ENCODE measurements at places on chromosomes 1 and 21.

DNA sequence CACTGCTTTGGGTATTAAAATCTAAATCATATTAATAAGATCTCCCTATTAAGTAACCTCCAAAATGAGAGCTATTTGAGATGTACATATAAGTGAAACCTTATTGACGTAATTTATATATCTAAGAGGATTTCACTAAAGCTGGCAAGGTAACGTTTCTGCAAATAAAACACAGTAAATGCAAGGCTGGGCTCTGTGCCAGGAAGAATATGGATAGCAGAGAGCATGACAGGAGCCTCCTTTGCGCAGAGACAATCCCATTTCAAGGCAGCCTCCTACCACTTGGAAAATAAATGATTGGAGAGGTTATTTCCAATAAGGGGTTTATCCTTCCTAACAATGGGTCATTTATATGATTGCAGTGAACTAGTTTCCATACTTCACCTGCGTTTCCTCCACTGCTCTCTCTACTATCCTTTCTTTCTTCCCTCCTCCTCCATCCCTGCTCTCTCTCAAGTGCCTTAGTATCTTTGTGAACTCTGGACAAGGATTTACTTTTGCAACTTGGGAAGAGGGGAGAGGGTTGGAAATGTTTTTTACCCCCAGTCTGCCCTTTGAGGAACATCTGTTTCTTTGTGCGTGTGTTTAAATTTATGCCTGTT is 3.0 kb upstream of the NFIA start:
- no peak for DNase-seq

- no peak for DNase-seq
These were observed 119.1 kb downstream of the ACTL8 start for GRCh38 chr1:17874231-17874630.

GRCh38 chr1:84947536-84948410 is 49.1 kb downstream of the MCOLN2 start:
- no peak for DNase-seq

- no peak for DNase-seq
These were observed 181.5 kb downstream of the DISC1 start for GRCh38 chr1:231808116-231808515.

GRCh38 chr1:42924851-42925760 is 33.6 kb downstream of the SLC2A1 start:
- no peak for DNase-seq

DNA sequence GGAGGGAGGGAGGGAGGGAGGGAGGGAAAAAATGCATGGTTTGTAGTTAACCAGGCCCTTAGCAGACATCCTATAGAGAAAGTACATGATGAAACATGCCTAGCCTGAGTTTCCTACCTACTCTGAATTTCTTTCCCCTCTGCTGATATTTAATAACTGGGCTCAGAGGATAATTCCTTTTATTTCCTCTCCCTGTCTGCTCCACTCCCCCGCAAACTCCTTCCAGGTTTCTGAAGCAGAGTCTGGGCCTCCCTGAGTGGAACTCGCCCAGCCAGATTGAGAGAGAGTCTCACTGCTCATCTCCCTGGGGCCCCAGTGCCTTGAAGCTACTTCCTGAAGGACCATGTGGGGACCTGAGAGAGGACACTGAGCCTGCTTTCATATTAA is 111.9 kb upstream of the SLC44A3 start:
- DNase-seq, result no peak

GRCh38 chr1:100544791-100545190 is 6.9 kb downstream of the GPR88 start:
- no peak for DNase-seq

GRCh38 chr1:24450316-24450715 is 34.7 kb downstream of the NIPAL3 start:
- no peak for DNase-seq

- no peak for DNase-seq
These were observed 28.3 kb upstream of the S100A7 start for GRCh38 chr1:153488731-153489130.

DNA sequence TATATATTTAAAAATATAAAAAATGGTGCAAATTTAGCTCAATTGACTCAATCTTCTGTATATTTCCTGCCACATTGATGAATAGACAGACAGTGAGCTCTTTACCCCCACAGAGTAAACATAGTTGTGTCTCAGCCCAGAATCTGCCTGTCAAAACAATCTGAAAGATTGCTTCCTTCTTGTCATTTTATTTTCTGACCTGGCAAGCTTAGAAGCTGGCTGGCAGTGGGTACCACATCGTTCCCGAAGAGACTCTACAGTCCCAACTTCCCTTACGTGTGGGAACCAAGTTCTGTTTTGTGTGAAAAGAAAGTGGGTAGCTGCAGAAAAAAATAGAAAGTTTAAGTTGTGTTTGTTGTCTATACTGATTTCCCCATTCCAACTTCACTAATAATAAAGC is 629.3 kb upstream of the NEGR1 start:
- DNase-seq, result no peak

DNA sequence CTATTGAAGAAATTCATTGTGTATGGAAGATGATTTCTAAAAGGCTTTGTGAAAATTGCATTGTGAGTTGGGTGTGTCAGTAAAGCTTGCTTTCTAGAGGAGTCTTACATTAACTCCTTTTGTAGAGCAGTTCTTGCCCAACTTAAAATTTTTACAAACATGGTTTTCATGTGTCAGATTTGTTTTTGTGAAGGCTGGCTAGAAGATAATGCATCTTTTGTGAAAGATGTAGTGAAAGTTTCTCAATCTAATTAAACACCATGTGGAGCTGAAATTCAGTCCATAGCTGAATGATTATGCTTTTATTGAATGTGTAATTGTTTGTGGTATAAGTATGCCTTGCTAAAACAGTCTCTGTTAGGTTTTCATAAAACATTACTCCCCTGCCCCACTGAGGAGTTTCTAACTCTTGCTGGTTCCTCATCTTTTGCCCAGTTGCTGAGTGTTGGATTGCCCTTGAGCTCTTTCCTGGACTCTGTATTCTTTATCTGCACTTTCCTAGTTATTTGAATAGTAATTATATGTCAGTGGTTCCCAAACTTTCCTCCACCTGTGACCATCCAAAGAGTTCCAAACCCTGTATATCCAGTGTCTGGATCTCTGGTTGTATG is 38.0 kb downstream of the KCTD3 start:
- no peak for DNase-seq

- DNase-seq, result no peak
These were observed 287.0 kb downstream of the OLFM3 start for GRCh38 chr1:101709721-101710120.

DNA sequence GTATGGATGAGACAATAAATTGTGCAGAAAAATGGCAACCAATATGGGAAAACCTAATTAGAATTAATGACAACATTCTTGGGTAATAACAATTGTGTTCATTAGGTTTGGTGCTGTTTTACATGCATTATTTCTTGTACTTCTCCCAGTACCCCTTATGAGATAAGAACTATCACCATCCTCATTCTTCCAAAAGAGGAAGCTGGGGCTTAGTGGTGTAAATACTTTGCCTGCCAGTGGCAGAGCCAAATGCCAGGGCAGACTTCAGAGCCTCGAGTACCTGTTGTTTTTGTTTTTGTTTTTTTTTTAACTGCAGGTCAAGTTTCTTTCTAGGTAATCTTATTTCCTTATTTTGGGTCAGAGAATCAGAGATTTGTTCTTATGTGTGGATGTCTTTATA is 206.4 kb downstream of the RHOU start:
- no peak for DNase-seq

DNA sequence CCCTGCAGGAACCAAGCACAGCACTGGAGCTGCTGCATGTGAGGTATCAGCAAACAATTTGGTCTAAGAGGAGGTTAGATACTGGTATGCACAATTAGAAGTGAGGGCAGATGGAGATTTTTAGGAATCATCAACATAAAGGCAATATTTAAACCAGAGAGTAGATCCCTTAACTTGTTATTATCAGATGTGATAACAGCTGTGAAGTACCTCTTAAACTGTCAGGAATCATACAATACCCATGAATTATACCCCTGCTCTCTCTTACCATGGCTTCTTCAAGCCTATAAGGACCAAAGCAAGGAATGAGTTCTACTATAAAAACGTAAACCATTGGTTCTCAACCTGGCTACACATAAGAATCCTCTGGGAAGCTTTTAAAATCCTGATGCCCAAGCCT is 3.9 kb downstream of the BCAR3 start:
- no peak for DNase-seq

DNA sequence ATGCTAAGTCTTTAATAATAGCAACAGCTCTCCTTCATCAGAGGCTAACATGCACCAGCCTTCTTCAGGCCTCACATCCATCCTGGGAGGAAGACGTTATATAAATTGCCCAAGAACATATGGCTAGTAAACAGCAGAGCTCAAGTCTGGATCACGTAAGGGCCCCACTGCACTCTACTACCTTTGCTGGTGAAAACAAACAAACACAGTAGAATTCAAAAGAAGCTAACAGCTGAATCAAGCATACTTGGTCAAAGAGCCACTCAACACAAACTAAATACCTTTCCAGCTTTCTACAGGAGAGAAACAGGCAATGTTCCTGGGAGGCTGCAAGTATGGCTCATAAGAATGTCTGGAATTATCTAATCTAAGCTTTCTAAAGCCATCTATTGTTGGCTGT is 66.0 kb downstream of the WLS start:
- DNase-seq, result no peak

- no peak for DNase-seq
These were observed 269.9 kb upstream of the C1orf174 start for GRCh38 chr1:4169991-4170390.

DNA sequence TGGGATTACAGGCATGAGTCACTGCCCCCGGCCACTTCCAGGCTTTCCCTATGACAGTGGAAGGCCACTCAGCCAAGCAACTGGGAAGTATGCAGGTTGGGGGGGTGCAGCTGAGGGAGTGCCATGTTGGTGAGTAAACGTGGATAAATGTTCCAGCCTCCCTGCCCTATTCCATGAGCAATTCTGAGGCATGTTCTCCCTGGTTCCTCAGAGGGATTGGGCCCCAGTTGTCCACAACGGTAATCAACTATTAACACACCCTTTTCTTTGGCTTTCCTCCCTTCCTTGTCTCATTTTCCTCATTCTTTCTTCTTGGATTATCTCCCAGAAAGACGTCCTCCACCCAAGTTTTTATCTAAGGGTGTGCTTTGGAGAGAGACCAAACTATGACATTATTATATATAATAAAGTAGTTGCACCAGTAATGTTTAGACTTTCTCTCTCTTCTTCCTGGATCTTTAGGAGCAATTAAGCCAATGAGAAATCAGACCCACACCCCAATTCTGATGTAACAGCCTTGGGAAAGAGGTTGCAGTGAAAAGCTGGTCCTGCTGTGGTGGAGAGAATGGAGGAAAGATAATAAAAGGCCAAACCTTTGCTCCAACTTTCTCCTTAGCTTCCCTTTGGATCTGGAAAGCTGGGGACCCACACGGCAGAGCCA is 6.8 kb upstream of the SLAMF9 start:
- DNase-seq, result no peak

DNA sequence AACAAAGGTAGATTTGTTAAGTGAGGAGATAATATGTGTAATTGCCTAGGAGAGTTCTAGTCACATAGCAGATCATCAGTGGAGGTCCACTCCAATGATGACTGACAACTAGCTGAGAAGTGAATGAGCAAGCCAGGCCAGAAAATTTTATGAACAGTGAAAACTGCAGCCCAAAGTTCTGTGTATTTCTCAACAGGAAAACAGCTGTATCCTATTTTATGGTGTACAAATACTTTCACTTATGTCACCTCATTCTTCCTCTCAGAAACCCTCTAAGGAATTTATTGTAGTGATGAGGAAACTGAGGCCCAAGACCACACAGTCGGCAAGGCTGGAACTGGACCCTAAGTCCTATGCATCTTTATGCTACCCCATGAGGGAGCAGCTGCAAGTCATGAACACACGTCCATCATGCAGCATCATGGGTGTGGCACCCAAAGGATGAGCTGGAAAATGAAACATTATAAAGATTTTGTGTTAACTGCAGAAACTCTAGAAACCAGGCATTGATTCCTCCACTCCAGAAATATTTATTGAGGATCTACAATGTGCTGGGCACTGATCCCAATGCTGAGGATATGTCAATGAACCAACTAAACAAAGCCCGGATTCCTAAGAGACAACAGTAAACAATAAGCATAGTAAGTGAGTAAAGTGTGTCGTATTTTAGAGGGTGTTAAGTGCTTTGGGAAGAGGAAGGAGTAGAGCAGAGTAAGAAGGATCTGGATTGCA is 99.5 kb upstream of the DUSP10 start:
- DNase-seq, result no peak

- no peak for DNase-seq
These were observed 6.2 kb upstream of the FYB2 start for GRCh38 chr1:56825436-56825835.

GRCh38 chr1:154430903-154431302 is 25.8 kb downstream of the IL6R start:
- DNase-seq, result no peak

DNA sequence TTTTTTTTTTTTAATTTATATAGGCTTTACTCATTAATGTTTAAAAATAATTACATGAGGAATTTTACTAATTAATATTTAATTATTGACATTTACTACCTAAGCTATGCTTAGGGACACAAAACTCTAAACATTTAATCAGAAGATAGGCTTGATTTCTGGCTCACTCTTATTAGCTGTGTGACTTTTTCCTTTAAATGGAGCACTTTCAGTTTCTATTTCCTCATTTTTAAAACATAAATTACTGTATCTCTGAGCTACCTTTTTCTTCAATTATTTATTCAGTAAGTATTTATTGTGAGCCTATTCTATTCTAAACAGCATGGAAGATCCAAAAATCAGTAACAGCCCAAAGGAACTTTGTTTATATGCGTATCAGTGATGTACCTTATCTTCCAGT is 40.5 kb downstream of the MAP3K7CL start:
- no peak for DNase-seq

GRCh38 chr1:115647919-115648650 is 6.3 kb downstream of the VANGL1 start:
- DNase-seq, result no peak

DNA sequence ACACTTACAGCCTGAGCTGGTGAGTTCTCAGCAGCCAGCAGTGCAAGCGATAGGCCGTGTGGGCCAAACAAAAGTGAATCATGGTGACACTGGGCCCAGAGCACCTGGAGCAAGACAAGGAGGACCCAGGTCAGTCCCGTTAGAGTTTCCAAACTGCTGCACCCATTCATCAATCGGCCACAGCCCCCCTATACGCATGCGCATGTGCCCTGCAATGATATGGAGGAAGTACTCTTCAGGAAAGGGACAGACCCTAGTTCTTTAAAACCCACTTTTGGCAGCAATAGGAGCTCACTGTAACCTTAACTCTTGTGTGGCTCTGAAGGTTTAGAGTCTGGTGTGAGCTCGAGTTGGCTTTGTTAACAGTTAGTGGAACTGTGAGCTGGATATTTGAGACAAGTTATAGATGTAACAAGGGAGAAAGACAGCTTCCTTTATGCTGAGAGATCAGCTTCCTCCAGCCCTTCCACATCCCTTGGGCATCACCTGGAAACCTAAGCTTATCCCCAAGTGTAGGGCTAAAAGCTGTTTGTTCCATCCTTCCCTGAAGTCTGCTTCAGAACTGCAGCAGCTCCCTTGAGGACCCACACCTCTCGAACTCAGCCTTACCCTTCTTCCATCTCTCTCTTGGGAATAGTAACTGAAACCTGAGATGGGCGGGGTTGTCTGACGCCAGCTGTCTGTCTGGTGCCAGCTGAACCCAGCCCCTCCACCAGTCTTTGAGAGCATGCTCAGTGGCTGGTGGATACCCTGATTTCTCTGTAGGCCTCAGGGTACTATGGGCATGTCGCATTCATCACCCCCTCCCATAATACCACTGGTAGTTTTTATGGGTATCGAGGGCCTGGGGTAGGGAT is 17.7 kb downstream of the NMNAT1 start:
- DNase-seq, result no peak
